ENCODE measurements at places on chromosomes 2 and 18.

- peak; percentile 78 for DNase-seq
Measured at GRCh38 chr2:160228141-160228917, 28.3 kb upstream of the ITGB6 start.

DNA sequence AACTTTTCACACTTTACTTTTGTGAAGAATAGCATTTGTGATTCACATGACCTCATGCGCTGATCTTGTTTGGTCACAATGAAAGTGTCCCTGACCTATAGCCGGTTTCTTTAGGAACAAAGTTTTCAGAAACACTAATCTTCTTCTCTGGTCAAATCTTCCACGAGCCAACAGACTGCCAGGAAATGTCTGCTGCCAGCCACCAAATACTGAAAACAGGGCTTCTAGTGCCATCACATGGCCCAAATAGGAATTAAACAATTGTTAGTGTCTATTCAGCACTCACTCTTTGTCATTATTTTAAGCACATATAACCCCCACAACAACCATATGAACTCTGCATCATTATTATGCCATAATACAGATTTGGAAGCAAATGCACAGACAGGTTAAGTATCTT lies 286.5 kb upstream of the SYT4 start:
- no peak for DNase-seq

- peak; percentile 89 for DNase-seq
Measured at GRCh38 chr2:145203891-145204290, 684.0 kb upstream of the ZEB2 start.

DNA sequence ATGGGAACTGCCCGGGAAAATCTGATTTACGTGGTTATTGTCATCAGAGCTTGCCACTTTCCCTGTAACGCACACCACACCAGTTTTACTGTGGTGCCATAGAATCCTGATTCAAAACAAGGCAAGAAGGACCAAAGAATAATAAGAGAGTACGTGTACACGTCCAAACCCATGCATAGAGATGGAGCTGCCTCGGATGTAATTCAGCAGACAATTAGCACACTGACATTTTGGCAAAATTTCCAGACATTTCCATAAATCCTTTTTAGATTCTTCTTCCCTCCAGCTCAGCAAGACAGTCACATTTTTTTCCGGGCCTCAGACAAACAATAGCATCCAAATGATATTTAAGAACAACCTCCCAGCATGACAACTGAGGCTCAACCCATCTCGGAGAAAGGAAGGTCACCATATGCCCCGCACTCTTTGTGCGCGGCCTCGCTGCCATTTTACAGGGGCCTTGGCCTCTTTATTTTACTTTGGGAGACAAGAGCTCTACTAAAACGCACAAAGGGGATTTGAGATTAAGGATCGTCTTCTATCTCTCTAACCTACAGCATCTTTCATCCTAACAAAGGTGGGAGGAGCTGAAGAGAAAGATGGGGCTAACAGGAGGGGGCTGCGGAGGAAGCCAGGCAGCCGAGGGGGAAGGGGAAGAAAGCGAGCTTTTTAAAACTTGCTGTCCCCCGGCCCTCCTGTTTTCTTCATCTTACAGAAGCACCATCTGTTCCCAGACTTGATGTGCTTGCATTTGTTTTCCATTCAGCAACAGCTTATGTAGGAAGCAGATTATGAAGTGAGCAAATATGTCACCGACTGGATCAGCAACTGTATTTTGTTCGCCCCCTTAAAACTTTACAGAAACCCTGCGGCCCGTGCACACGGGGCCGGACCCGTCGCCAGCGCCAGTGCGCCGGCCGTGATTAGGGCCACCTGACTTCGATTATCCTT lies 61.0 kb downstream of the CDCA7 start:
- no peak for DNase-seq

GRCh38 chr2:167862782-167863181 lies 384.6 kb downstream of the STK39 start:
- no peak for DNase-seq

DNA sequence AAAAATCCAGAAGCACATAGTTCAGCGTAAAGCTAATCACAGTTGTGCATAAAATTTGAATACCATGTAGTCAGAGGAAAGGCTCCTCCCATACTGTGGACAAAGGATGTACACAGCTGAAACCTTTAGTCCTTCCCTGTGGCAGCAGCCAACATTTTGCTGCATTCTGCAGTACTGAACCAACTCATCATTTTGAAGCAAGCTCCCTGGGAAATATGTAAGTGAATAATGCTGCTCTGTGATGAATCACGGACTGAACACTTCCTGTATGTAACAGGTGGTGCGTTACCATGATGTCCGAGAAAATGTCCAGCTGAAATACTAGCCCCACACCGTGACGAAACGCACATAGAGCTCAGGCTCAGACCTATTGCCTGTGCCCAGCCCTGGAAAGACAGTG lies 421.1 kb upstream of the RAB12 start:
- no peak for DNase-seq

- no peak for DNase-seq
Measured at GRCh38 chr18:74513883-74514205, 17.7 kb downstream of the CNDP2 start.

DNA sequence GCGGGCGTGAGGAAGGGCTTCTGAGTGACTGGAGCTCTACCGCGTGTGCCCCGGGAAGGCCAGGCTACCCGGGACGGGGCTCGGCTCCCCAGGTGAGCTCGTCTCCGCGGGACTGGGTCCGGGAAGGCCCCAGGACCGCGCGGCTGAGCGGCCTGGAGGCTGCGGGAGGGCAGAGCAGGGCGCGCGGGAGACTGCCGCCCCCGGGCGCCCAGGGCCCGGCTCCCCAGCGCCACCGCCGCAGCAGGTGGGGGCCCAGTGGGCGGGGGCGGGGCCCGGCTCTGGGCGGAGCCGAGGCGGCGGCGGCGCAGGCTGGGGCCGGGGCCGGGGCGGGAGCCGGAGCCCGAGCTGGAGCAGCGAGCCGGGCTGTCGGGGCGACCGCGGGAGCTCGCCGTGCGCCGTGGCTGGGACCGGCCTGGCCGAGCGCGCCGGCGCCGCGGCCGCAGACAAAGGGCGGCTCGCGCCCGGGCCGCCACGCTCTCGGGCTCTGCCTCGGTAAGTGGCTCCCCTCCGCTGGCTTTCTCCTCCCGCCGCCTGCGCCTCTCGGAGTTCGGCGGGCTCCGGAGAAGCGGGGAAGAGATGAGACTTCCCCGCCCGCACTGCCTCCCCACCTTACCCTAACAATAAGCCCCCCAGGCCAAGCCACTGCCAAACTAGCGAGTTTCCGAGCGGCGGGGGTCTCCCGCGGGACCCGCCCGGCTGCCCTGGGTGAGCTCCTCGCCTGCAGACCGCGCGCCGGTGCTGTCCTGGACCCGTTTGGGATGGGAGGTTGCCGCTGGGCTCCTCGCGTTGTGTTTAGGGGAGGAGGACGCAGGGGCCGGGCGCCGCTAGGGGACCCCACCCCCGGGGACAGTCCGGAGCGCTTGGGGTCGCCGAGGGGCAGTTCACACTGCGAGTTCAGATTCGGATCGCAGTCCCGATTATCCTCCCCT lies at the start of gene MAPK4:
Gene MAPK4 (plus strand): TSS at position 336 of the 929 bp plus-strand sequence. CDS start 103,872 bp downstream, outside the sequence.
- peak; percentile 65 for DNase-seq

DNA sequence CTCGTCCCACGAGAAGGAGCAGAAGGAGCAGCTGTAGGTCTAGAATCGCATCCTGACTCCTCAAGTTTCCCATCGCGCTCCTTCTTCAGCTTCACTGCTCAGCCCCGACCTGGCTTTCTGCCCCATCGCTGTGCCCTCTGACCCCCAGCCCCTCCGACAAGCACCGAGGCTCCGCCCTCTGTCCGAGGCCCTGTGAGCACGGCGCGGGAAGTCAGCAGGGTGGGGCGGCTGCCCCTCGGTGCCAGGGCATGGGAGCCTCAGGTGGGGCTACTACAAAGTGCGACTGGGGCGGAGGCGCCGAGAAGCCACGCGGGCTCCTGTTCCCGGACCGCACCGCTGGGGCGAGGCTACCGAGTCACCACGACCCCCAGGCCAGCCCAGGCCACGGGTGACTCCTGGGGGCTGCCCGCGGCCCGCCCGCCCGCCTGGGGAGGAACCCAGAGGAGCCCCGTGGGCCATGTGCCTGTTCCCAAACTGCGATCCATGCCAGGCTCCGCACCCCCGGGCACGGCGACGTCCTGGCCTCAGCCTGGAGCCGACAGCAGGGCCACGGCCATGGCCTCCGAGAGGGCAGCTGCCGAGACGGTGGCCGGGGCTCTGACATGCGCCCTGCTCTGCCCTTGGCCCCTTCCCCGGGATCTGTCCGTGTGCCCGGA lies 36.6 kb upstream of the ID2 start:
- DNase-seq = no peak

DNA sequence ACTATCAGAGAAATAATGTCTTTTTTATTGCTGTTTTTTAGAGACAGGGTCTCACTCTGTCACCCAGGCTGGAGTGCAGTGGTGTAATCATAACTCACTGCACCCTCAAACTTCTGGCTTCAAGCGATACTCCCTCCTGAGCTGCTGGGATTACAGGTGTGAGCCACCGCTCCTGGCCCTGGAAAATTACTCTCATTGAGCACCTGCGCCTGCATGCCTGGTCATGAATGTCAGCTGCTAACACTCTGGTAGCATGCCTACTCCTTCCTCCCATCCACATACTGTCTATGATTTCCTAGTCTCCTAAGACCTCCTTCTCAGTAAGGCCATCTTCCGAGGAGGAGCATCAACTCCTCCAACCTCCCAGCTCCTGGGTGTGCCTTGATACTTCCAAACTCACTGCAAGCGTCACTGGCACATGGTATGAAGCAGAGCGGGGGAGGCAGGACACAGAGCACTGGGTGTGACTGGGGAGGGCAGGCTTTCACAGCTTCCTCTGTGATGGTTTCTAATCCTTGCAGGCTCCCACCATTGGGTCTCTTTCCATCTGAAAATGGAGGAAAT lies 1.6 kb upstream of the MAP2 start:
- DNase-seq = no peak

- DNase-seq = no peak
Measured at GRCh38 chr18:49585781-49586663, 24.2 kb downstream of the LIPG start.

DNA sequence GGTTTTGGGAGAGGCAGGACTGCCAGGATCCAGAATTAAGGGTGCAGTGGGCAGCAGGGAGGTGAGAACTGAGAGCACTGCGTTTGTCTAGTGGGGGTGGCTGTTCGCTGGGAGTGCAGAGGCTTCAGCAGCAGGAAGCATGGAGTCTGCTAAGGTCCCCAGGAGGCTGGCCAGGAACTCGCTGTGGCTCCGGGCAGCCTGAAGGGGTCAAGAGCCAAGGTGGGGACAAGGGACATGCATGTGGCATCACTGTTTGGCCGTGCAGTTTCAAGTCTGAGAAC lies 43.2 kb upstream of the SEMA4C start:
- no peak for DNase-seq

DNA sequence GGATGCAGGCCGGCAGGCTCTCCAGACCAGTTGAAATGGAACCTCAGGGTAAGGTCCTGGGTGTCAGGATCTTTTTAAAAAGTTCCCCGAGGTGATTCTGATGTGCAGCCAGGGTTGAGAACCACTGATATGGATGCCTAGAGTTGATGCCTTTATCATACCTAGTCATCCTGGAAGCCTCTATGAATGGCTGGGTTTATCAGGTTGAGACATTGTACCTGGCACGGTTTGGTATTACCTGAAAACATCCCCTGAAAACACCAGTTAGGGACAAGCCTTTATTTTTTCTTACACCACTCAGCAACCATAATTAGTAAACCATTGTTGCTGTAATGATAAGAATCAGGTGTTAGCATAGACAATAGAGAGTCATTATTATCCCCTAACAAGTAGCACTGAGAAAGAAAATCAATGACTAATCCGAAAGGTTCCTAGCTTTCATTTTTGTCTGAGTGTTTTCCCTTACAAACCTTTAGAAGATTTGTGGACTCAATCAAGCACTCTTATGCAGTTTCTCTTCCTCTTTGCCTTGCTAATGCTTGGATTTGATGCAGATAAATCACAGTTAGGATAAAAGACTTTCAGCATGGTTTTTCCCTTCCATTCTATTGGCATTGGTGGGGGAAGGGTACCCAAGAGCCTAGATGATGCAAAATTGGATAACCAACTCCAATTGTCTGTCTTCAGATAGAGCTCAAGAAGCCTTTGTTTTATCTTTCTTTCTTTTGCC lies 116.5 kb upstream of the LYPD6 start:
- DNase-seq = no peak

- peak; percentile 67 for DNase-seq
Measured at GRCh38 chr2:74439803-74440377, 1.8 kb downstream of the RTKN start.

GRCh38 chr2:234364661-234365060 lies 132.2 kb downstream of the ARL4C start:
- peak; percentile 18 for DNase-seq

- DNase-seq = no peak
Measured at GRCh38 chr2:1841903-1842791, 97.8 kb upstream of the PXDN start.

DNA sequence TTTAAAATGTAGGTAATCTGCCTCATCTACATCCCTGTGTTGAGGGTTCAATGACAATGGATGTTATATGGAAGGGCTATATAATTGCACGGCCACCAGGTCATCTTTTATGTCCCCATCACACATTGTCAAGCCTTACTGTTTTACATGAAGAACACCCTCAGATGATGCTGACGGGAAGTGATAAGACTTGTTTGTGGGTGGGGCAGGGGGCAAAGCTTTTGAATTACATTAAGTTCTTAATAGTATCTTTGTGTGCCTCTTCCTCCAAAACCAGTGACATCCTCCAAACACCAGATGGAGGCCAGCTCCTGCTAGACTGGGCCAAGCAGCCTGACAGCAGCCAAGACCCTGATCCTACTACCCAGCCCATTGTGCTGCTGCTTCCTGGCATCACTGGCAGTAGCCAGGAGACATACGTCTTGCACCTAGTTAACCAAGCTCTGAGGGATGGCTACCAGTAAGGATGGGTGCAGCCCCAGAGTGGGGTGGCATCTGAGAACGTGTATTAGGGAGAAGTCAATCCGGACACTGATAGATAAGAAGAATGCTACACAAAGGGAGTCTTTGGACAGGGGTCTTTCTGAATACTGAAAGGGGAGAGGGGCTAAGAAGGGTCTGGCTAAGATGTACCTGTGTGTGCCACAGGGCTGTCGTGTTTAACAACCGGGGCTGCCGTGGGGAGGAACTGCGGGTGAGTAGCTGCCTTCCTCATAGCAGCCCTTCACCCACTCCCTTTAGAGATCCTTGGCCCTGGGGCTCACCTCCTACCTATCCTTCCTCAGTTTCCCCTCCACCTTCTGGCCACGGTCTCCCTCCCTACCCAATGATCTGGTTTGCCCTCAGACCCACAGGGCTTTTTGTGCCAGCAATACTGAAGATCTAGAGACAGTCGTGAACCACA lies 5.3 kb downstream of the ABHD1 start:
- no peak for DNase-seq

DNA sequence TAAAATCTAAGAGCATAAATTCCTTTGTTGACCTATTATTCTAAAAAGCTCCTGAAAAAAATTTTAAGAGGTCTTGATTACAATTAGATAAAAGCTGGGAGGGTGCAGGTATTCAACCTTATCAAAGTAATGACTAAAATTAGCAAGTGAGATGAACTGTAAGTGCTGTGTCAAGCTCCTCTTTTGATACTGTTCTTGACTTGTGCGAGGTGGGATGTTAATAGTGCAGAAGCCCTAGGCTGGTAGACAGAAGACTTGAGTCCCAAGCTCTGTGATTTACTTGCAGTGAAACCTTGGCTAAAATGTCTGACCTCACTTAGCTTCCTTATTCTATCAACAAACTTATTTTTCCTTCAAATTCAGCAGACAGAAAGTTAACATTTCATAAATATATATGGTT lies 637.5 kb downstream of the DSC3 start:
- no peak for DNase-seq
